AG10803 (cell line): ENCODE measurements at places on chromosomes 1 and 21.
A peak's percentile ranks its signal among the peaks of the same experiment; 100 is the strongest.

- no peak for DNase-seq
These were observed 2.8 kb downstream of the ABCG1 start for GRCh38 chr21:42221581-42222345.

DNA sequence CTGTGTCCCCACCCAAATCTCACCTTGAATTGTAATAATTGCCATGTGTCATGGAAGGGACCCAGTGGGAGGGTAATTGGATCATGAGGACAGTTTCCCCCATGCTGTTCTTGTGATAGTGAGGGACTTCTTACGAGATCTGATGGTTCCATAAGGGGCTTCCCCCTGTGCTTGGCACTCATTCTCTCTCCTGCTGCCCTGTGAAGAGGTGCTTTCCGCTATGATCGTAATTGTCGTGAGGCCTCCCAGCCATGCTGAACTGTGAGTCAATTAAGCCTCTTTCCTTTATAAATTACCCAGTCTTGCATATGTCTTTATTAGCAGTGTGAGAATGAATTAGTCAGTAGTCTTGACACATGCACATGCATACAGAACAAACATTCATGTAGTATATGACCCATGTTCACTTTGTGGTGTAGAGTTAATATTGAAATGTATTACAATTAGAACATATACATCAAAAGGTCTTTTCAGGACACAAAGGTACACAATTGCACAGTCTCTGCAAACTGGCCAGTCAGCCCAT, 16.9 kb upstream of the IFI16 start:
- no peak for DNase-seq

- no peak for DNase-seq
These were observed 38.3 kb downstream of the RNF115 start for GRCh38 chr1:145785547-145785946.

- peak; percentile 13 for DNase-seq
These were observed 1.7 kb upstream of the CCNL2 start for GRCh38 chr1:1400576-1401456.

DNA sequence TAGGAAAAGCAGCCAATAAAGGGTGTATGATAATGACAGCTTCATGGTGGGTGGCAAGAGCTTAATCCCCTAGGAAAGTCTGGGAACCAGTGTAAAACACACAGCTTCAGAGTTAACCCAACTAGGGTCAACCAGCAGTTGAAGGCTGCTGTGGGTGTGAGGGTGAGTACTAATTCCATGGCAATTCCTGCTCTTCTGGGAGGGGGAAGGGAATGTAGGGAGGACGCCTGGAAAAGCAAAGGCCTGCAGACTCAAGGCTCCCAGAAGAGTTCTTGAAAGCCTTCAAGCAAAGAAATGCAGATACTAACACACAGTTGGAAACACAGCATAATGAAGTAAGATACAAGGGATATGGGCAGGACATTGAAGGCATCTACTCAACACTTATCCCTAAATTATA, 28.1 kb downstream of the TTLL7 start:
- DNase-seq: no peak

GRCh38 chr1:240602189-240602588, 9.8 kb downstream of the GREM2 start:
- no peak for DNase-seq

- no peak for DNase-seq
These were observed 8.8 kb downstream of the ZNF692 start for GRCh38 chr1:248850124-248850523.

GRCh38 chr1:37901893-37902225, 42.5 kb upstream of the MTF1 start:
- DNase-seq: no peak

- peak; percentile 90 for DNase-seq
These were observed 156.7 kb downstream of the NR5A2 start for GRCh38 chr1:200184196-200184595.

GRCh38 chr1:165635329-165635728, 4.3 kb downstream of the MGST3 start:
- DNase-seq: peak; percentile 46

- DNase-seq: no peak
These were observed 23.4 kb downstream of the DRAM2 start for GRCh38 chr1:111116496-111116895.

DNA sequence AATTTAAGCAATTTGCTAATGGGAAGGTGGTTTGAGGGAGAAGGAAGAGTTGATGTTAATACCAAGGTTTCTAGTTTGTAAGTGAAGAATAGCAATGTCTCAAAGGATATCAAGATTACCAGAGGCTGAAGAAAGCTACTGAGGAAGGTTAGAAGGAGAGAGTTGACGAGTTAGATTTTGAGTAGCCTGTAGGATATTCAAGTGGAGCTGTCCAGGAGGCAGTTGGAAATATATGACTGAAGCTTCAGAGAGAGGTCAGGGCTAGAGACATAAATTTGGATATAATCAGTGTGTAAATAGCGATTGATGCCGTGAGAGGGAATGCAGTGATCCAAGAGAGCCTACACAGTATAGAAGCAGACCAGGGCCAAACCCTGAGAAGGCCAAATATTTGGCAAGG, 48.4 kb downstream of the PBX1 start:
- no peak for DNase-seq

DNA sequence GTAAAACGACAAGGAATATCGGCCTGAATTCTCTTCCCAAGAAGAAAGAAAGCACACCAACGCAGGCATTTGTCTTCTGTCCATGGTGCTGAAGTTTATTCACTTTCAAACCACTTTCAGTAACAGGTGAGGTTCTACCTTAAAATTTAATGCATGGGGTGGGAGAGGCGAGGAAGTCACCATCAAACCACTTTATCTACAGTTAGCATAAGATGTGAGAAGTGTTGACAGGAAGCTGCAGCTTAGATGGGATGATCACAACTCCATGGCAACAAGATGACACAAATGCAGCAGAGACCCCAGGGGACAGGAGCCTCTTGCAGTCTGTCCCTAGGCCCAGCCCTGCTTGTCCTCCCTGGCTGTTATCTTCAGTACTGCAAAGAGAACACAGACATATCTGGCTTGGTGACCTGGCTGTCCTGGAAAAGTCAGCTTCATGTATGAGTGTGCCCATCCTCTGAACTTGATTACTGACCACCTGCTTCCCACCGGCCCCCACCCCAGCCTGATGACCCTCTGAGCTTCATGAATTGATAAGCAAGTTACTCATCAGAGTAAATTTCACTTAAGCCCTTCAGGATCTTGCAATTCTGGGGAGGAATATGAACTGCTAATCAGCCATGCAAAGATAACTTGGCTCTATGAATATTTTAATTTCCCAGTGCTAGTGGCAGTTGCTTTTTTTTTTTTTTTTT, 1.8 kb downstream of the NPPA start:
- no peak for DNase-seq

- no peak for DNase-seq
These were observed 44.0 kb downstream of the ZSCAN20 start for GRCh38 chr1:33516428-33516827.

DNA sequence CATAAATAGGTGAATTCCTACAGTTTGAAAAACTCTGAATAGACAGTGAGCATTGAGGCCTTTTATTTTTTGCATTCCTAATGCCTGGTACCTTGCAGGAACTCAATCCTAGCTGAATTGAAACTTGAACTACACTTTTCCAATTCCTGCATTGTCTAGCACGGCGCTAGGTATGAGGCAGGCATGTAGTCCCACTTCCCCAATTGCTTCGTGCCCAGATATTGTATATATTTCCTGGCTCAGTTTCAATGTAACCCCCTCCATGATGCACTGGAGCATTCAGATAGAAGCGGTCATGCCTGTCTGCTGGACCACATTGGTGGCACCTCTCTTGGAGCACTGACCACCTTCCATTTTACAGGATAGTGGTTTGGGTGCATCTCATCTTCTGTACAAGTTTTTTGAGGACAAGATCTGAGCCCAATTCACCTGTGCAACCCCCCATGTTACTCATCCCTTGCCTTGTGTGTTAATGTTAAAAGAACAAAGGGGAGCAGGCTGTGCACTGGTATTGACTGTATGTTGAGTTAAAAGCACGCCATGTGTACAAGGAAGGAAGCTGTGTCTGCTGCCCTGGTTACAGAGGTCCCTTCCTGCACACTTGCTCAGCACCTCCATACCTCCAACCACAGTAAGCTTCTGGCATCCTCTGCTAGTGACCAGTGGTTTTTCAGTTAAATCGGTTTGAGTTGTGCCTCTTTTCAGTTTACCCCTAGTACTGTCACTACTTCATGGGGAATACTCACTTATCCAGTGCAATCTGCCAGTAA, 10.0 kb upstream of the RAB7B start:
- no peak for DNase-seq

- DNase-seq: no peak
These were observed 4.7 kb downstream of the MINDY1 start for GRCh38 chr1:151002051-151002450.

DNA sequence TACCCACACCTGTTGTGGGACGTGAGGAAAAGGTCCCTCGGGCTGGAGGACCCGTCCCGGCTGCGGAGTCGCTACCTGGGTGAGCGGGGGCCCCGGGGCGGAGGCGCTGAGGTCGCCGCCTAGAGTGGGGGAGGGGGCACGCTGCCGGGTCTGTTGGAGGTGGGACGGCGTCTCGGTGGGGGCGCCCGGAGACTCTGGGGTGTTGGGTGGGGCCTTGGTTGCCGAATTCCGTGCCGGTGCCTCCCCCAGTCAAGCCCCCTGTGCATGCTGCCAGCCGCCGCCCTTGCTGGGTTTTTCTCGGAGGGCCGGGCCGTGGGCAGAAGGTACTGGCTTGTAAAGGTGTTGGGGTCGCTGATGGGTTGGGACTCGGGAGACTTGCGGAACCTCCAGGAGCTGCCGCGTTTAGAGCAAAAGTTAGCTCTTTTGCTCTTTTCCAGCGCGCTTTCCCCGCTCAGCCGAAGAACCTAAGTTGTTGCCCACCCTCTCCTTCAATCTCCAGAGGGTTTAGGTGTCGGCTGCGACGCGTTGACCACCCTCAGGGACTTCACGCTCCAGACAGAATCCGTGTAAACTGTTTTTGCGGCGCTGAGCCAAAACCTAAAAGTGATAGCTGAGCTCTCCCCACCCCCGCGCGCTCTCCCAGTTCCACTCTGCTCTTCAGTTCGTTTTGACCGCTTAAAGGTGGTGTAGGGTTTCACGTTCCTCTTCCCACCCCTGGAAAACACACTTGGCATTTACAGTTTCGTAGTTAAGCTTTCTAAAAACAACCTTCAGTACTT, at the start of gene MPC2:
Gene MPC2, minus strand, starts transcription at position 143 of the 779 bp plus-strand sequence. CDS start 1,231 bp downstream, outside the sequence.
- peak; percentile 69 for DNase-seq

DNA sequence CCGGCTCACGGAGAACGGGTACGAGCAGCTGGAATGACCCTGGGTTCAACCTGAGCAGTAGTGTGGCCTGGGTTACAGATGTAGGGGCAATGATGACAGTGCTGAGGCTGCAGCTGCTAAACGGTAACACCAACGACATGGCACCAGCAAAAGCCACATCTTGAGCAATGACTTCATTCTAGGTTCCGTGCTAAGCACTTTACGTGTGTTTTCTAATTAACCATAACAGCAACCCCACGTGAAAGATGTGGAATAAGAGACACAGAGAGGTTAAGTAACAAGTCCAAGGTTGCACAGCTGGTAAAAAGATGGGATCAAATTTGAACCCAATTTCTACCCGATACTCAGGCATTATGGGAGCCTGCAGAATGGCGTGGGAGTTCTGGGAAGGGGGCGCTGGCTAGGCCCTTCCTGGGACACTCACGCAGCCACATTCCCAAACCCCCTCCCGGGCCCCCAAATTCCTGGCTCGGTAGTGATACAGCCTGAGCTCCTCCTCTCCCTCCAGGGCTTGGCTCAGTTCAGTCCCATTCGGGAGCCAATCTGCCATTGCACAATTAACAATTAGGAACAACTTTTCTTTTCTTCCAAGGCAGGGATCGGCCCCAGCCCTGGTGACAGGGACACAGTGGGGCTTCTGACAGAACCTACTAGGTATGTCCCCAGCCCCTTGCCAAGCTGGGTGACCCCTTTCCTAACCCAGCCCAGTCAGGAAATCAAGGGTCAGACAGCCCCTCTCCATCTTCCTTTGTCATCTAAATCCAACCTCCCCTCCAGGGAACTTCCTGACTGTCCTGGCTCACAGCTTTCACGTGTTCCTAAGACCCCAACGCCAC, 23.8 kb upstream of the ECE1 start:
- DNase-seq: peak; percentile 59

DNA sequence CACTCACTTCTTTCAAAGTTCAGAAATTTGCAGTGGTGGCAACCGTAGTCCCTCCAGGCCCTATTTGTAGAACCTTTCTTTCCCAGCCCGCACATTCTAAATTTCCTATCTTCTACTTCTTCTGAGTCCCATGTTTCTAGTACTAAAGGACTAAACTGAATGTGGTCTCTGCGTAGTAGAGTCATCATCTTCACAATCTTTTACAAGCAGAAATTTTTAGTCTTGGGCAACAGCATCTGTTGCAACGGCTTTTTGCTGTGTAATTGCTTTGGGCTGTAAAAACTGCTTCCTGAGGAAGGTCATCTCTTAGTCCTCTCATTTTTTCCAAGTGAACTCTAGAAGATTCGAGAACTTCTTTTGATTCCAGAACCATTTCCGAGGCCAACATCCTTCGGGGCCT, 23.9 kb downstream of the VAV3 start:
- peak; percentile 73 for DNase-seq
